ENCODE measurements at places on chromosomes 2 and 18. TPM values are rescaled to one million over a fixed set of nuclear protein-coding genes. Genes with fewer than 3 reads are reported as not detected.

GRCh38 chr18:12029786-12030584 lies 48.7 kb downstream of the IMPA2 start:
- H3K36me3 ChIP-seq = peaks cover 7% of the 10 kb centered on the region
- H3K27me3 ChIP-seq = no peaks in the 10 kb centered on the region
- no peak overlapping the region for H3K27ac ChIP-seq
- DNase-seq = no peak
- H3K4me1 ChIP-seq = no peaks in the 10 kb centered on the region

The VAPA gene
- 125 TPM for total RNA-seq

DNA sequence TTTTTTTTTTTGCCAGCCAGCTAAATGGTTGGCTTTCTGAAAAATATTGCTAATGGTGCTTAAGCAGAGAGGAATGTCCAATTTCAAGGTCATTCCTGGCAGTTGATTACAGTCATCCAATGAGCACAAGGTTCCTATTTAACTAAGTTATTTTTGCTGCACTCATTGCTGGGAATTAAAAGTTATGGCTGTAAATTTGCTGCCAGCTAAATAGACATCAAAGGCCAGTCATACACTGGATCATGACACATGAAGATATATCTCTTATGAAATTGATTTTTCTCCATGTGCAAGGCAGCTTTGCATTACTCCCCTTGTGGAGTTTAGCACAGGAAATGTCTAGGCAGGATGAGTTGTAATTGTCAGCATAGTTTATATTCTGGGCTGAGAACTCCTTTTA lies 1898.4 kb upstream of the CELF4 start:
- H3K36me3 ChIP-seq = peaks cover 2% of the 10 kb centered on the region
- H3K27me3 ChIP-seq = no peaks in the 10 kb centered on the region
- no peak overlapping the region for H3K4me3 ChIP-seq
- no peak overlapping the region for H3K27ac ChIP-seq
- DNase-seq = no peak

DNA sequence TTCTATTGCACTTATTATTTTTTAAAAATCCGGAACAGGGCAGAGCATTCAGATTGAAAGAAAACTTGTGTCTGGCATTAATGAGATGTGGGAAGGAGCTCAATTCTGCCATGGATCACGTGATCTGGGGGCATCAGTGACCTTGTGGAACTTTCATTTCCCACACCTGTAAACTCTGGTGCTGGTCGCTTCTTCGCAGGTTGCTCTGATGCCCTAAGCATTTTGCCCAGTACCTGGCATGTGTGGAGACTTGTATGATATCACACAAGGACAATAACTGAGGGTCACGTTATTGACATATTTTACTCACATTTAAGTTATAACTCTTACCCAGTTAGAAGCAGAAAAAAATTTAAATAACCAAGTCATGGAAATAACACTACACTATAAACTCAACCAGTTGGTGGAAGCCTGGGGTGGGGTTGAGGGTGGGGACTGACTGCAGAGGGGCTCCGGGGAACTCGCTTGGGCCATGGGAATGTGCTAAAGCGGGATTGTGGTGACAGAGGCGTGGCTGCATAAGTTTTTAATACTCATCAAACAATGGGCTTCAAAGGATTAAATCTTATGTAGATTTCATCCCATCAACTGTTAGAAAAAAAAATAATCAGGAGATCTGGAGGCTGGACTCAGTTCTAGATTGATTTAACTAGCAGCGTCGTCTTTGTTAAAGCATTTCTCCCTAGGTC lies 36.5 kb downstream of the ST3GAL5 start:
- H3K36me3 ChIP-seq = peaks cover 10% of the 10 kb centered on the region
- DNase-seq = no peak
- H3K4me1 ChIP-seq = no peaks in the 10 kb centered on the region
- H3K27me3 ChIP-seq = no peaks in the 10 kb centered on the region
- no peak overlapping the region for H3K4me3 ChIP-seq
- no peak overlapping the region for H3K27ac ChIP-seq

DNA sequence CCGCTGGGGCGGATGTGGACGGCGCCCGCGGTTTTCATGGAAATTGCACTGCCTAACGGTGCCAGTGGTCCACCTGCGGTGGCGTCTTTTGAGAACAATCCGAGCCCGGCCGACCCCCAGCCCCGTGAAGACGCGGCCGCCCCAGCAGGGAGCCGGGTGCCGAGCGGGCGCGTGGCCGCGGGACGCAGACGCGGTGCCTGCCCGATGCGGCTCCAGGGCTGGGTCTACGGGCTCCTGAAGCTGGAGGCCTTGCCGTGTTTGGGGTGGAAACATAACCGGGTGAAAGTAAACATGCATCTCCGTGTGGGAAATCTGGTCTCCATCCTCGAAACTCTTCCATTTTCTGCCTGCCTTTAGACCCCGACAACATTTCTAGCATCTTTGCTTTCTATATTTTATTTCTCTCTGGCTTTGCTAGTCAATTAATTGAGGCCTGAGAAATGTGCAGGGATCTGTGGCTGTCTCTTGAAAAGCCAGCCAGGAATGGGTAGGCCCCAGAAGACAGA lies 572 bp downstream of the INPP4A start:
- no peak for DNase-seq
- peak overlapping the region; percentile 91 for H3K27ac ChIP-seq
- peak overlapping the region; percentile 92 for H3K4me3 ChIP-seq
- H3K27me3 ChIP-seq = no peaks in the 10 kb centered on the region
- H3K36me3 ChIP-seq = no peaks in the 10 kb centered on the region

The DLX1 gene
- total RNA-seq = 1.7 TPM

DNA sequence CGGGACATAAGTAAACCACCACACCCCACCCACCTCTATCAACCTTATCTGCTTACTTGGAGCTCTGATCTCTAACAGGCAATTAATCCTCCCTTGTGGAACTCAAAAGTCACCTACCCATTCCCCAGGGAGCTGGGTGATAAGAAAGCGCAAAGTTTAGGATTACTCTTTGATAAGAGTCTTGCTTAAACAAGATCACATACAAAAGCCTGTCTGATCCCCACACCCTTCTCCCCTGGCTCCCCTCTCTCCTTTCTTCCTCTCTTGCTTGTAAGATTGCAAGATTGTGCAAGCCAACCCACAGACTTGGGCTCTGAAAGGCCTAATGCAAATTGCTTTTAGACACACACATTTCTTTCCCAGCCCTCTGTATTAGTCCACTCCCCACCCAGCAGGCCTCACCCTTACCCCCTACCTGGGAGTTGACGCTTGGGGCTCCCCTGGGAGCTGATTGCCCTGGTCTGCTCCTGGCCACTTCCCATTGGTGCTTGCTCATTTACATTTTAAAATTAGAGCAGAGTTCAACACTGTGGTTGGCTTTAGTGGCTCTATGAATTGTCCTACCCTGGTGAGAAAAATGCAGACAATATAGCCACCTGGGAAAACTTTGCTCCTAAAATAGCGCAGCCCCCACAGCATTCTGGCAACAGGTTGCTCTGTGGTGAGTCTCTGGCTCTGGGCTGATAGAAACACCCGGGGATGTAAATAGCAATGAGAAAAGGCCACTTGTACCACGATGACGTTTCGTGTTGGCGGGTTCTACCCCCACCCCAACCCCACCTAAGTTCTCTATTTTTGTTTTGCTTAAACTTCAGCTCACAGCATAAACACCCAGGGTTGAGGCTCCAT lies 92.8 kb upstream of the MSH2 start:
- no peak for DNase-seq
- H3K27ac ChIP-seq = peak overlapping the region; percentile 97
- peaks cover 60% of the 10 kb centered on the region for H3K4me1 ChIP-seq
- H3K27me3 ChIP-seq = no peaks in the 10 kb centered on the region
- H3K4me3 ChIP-seq = peak overlapping the region; percentile 20

- no peaks in the 10 kb centered on the region for H3K27me3 ChIP-seq
- DNase-seq = no peak
- no peak overlapping the region for H3K27ac ChIP-seq
- peaks cover 10% of the 10 kb centered on the region for H3K36me3 ChIP-seq
These were observed 43.7 kb downstream of the COA5 start for GRCh38 chr2:98564541-98565132.

The ACMSD gene
- total RNA-seq = not detected

DNA sequence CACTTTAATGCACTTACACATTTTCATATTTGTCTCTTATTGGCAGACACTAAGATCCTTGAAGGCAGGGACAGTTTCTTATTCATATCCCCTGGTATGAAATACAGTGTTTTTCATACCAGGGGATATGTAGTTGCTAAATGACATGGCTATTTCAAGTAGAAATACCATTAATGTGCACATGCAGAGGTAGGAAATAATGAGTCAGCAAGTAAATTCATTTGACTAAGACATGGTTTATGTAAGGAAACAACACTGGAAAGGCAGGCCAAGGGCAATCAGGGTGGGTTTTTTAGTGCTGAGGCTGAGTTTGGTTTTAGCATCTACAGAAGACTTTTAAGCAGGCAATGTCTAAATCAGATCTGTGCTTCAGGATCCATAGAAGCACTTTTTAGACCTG lies 155.9 kb downstream of the WDPCP start:
- H3K36me3 ChIP-seq = no peaks in the 10 kb centered on the region
- no peak for DNase-seq
- H3K27ac ChIP-seq = no peak overlapping the region
- no peaks in the 10 kb centered on the region for H3K4me1 ChIP-seq
- no peak overlapping the region for H3K4me3 ChIP-seq

DNA sequence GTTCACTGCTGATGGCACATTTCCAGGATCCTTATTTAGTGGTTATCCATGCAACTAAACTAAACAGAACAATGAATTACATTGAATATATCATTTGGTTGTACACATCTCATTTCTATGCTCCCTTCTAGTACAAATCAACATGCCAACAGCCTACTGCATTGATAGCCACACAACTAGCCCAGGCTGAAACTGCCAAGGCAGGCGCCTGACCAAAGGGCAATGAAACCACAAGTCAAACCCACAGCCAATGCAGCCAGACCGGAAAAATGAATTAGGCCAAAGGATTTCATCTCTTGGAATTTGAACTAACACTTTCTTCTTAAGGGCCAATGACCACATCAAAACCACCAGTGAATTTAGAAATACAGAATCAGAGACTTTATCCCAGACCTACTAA lies 196.4 kb downstream of the NOL4 start:
- H3K36me3 ChIP-seq = peaks cover 3% of the 10 kb centered on the region
- no peak for DNase-seq
- no peak overlapping the region for H3K4me3 ChIP-seq
- no peaks in the 10 kb centered on the region for H3K27me3 ChIP-seq
- peaks cover 31% of the 10 kb centered on the region for H3K4me1 ChIP-seq

The TBR1 gene
- not detected for total RNA-seq

Data from progenitor cell of endocrine pancreas (in vitro differentiated cells).